ENCODE measurements at places on chromosomes 13 and 19.

DNA sequence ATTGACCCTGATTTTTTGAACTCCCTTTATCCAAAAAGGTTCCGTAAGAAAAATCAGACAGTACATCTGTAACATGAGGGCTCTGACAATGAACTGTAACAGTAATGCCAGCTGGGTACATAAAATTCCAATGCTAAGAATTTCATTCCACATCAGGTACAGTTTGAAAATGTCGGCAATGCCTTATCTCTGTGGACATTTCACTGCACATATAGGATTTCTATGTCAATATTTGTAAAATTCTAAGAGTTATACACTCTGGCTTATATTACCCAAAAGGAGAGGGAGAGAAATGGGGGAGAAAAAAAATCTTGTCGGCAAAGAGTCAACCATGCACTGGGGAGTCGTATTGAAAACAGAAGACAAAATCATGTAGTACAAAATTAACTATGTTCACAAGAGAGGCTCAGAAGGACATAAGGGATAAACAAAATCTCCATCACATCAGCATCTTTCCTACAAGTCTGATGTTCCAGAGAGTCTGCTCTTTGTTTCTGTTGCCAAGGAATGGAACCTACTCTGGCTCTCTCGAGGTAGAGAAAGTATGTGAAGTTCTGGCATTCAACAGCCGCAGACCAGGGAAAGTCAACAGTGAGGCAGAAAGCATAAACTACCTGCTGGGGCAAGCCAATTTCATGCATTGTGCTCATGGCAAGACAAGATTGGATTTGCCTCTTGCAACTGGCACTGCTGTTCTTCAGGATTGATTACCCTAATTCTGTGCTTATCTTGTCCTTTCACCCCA lies 72.4 kb downstream of the STARD13 start:
- no peak for DNase-seq

DNA sequence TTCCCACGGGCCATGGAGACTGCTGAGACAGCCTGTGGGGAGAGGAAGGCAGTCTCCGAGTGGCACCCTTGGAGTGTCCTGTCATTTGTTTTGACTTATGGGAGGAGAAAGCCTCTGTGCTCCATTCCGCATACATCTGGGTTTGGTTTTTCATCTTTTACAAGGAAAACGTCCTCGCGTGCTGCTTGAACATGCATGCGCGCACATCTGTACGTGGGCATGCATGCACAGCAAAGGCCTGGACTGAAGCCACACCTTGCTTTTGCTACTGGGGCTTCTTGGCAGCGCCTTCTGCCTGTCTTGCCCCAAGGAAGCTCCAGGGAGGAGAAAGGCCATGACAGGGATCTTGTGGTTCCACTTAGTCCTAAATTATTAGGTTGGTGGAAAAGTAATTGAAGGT lies 44.0 kb downstream of the SUGP2 start:
- DNase-seq: no peak

DNA sequence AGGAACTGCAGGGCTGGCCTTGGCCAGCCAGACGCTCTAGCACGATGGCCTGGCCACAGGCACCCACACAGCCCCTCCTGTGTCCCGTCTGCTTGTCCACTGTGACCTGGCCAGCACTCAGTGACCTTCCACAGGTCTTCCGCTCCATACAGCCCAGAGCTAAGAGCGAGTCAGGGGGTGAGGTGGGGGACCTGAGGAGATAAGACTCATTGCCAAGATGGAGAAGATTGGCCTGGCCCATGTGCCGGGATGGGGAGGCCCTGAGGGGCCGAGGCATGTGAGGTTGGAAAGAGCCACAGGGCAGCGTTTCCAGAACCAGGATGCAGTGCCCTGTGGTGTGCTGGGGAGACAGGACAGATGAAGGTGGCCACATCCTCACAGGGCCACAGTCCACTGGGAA lies 10.2 kb upstream of the SLC7A9 start:
- no peak for DNase-seq

GRCh38 chr19:44050740-44051649 lies 841 bp upstream of the ZNF223 start:
- DNase-seq: peak; percentile 24

DNA sequence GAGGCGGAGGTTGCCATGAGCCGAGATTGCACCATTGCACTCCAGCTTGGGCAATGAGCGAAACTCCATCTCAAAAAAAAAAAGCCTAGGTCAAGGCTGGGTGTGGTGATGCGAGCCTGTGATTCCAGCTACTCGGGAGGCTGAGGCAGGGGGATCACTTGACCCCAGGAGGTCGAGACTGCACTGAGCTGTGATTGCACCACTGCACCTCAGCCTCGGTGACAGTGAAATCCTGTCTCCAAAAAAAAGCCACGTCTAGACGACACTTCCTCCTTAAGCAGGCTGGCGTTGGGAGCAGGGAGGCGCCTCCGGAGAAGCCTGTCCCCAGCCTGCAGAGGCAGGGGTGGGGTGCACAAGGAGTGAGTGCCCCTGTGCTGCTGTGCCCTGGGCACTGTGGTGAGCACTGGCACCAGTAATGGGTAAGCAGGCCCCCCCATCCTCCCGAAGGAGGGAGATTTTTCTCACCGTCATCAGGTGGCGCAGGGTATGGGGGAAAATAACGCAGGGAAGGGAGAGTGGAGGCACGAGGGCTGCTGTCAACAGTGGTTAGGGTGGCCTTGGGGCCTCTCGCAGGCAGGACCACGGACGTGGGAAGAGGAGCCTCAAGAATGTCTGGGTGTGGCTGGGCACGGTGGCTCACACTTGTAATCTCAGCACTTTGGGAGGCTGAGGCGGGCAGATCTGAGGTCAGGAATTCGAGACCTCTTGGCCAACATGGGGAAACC lies 706 bp downstream of the P2RY11 start:
- DNase-seq: no peak

DNA sequence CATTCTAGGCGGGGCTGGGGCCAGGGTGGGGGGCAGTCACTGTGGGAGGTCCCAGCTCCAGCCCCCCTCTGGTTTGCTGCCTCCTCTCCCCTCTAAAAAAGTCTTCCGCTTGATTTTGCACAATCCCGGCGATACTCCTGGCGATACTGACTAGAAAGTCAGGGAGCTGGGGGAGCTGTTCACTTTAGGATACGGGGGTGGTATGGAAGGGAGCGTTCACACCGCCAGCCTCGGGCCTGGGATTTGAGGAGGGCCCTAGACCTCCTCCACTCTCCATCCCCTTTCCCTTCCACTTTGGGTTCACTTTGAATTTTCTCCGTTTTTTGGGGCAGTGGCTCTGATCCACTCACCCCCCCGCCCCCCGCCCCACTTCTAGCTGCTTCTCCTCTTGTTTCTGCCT lies 35.0 kb downstream of the KEAP1 start:
- no peak for DNase-seq

DNA sequence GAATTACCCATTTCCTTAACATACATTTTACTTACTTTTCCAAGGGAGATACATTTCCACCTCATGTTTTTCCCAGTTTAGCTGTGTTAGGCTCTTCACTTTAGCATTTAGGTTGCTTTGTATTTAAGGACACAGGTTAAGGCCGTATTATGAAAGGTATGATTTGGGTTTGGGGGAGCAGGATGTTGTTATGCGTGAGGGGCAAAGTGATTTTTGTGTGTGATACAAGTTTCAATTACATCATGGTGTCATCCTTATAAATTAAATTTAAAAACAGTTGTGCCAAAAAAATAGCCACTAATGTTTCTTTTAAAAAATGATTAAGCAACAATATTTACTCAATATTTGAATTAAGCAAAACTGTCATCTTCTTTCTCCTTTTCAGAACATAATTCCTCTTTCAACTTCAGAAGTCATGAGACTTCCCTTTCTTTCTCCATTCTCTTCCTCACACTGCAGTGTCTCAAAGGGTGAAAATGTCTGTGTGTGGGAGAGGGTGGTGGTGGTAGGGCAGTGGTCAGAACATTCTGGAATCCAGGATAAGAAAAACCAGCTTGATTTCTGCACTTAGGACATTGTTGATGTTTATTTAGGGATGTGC lies 126.2 kb downstream of the KCNRG start:
- no peak for DNase-seq

GRCh38 chr13:30043631-30043925 lies 193.2 kb upstream of the UBL3 start:
- DNase-seq: no peak

All from WTC11 (cell line).